ENCODE measurements at places on chromosomes 12 and 14.

DNA sequence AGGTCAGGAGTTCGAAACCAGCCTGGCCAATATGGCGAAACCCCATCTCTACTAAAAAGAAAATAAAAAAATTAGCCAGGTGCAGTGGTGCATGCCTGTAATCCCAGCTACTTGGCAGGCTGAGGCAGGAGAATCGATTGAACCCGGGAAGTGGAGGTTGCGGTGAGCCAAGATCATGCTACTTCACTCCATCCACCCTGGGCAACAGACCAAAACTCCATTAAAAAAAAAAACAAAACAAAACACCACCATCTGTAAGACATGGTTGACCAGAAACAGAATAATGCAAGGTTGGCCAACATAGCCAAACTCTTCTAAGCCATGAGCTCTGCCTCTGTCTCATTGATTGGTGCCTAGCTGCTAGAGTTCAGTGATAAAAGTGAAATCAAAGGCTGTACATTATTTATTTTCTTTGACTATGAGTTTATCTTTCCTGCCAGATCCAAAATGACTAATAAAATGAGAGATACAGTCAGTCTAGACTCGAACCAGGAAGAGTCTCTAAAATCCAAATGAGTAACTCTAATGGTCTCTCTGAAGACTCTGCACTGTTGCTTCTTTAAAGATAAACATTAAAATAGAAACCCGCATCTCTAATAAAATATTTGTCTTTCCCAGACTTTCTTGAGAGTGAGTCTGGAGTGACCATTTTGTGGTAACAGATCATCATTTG, 404.7 kb downstream of the DAD1 start:
- no peak for DNase-seq

DNA sequence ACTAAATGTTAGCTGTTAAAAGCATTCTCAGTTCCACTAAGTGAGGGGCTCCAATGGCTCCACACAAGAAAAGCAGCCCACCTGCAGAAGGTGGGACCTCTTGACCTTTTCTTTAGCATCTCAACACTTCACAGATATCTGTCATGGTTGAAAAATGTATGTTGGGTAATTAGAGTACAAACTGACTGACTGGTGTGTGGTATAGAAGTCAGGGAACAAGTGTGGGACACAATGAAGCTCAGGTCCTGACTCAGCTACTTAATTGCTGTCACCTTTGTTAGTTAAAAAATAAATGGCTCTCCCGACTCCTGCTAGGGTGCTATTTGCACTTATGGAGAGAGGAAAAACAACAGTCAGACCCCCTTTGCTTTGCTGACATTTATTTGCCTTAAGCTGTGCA, 299.0 kb downstream of the TTC6 start:
- no peak for DNase-seq

GRCh38 chr12:126157575-126157966, 1092.3 kb downstream of the AACS start:
- no peak for DNase-seq

- DNase-seq: no peak
Measured at GRCh38 chr12:101697930-101698799, 725 bp downstream of the CHPT1 start.

Data from stimulated activated CD4-positive, alpha-beta T cell treated with anti-CD3 and anti-CD28 coated beads, Interleukin-1b, Interleukin-23, amount 100 ng/mL, for 1 hour (primary cell).